Naive thymus-derived CD8-positive, alpha-beta T cell (primary cell): ENCODE measurements at places on chromosomes 5 and 9.

DNA sequence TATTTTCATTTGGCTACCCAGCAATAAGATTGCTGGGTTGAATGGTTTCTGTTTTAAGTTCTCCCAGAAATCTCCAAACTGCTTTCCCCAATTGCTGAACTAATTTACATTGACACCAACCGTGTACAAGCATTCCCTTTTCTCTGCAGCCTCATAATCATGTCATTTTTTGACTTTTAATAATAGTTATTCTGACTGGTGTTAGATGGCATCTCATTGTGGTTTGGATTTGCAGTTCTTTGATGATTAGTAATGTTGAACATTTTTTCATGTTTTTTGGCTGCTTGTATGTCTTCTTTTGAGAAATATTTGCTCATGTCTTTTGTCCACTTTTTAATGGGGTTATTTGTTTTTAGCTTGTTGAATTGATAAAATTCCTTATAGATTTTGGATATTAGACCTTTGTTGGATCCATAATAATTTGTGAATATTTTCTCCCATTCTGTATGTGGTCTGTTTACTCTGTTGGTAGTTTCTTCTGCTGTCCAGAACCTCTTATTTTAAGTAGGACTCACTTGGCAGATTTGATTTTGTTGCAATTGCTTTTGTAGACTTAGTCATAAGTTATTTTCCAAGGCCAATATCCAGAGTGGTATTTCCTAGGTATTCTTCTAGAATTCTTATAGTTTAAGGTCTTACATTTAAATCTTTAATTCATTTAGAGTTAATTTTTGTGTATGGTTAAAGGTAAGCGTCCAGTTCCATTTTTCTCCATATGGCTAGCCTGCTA, 793.7 kb downstream of the BRINP1 start:
- no peaks in the 10 kb centered on the region for H3K36me3 ChIP-seq
- H3K27ac ChIP-seq, result no peak overlapping the region
- H3K4me3 ChIP-seq, result no peak overlapping the region
- no peaks in the 10 kb centered on the region for H3K4me1 ChIP-seq
- H3K27me3 ChIP-seq, result no peaks in the 10 kb centered on the region
- no peak for DNase-seq

GRCh38 chr9:35001803-35002502, 12.4 kb downstream of the DNAJB5 start:
- H3K27me3 ChIP-seq, result no peaks in the 10 kb centered on the region
- no peak overlapping the region for H3K27ac ChIP-seq
- no peaks in the 10 kb centered on the region for H3K36me3 ChIP-seq

GRCh38 chr5:43236653-43237355, 44.8 kb downstream of the NIM1K start:
- H3K4me3 ChIP-seq, result no peak overlapping the region
- no peak for DNase-seq
- peaks cover 2% of the 10 kb centered on the region for H3K27me3 ChIP-seq
- H3K4me1 ChIP-seq, result no peaks in the 10 kb centered on the region
- no peak overlapping the region for H3K27ac ChIP-seq

DNA sequence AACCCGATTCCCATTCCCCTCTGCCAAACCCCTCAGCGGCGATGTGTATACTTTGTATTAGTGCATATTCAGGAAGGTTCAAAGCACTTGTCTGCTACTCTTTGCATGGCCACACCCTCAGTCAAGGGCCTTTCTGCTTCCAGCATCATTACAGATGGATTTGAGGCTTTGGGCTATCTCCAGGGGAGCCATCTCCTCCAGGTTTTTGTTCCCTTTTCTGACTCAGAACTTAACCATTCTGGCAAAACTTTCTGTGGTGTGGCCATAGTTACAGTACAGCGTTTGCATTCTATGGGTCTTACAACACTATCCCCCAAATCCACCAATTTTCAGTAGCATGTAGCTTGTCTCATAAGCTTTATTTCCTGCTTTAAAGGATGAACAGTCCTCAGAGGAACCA, 36.0 kb upstream of the SVEP1 start:
- DNase-seq, result no peak
- H3K27ac ChIP-seq, result no peak overlapping the region
- peaks cover 4% of the 10 kb centered on the region for H3K27me3 ChIP-seq
- H3K4me3 ChIP-seq, result no peak overlapping the region
- H3K36me3 ChIP-seq, result no peaks in the 10 kb centered on the region

DNA sequence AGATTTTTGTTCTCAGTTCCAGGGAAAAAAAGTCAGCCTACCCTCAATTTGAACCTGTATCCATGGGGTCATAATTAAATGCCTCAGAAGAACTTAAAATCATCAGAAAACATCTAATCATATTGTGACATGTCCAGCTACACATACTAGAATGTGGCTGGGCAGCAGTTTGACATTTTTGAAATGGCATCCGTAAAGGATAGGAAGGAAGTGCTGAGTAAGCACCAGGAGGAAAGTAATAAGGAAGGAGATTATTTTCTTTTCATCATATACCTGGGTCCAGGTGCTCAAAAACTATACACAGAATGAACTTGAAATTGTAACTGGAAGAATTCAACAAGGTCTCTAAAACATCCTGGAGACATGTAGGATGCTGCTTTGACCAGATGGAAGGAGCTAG, 116.9 kb upstream of the RAI14 start:
- H3K4me3 ChIP-seq, result no peak overlapping the region
- no peak overlapping the region for H3K27ac ChIP-seq
- DNase-seq, result no peak
- no peaks in the 10 kb centered on the region for H3K4me1 ChIP-seq

- no peak overlapping the region for H3K27ac ChIP-seq
- no peaks in the 10 kb centered on the region for H3K27me3 ChIP-seq
- no peak for DNase-seq
- peaks cover 17% of the 10 kb centered on the region for H3K36me3 ChIP-seq
Measured at GRCh38 chr5:58477760-58478376, 13.4 kb upstream of the GAPT start.

DNA sequence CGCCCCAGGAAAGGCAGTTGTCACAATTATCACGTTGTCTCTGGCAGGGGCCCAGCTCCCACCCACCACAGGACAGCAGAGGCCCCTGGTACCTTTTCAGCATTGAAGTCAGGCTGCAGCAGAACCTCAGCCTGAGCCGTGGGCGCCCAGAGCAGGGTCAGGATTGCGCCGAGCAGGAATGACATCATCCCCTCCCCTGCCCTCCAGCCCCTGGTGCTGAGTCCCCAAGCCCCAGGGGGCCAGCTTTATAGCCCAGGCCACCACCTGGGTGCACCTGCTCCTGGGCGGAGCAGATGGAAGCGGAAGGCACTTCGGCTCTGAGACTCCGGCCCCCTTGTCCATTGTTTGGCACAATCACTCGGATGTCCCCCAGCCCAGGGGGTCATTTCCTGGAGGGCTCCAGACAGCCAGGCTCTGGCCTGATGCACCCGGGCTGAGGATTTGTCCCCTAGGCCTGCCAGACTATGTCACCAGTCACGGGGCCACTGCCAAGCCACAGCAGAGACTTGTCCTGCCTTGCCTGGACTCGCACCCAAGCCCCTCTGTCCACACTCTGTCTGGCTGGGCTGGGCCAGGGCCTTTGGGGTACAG, at the start of gene LCN15:
LCN15 (minus strand) TSS at position 218 of the 591 bp plus-strand sequence; CDS start at position 188, 30 bp downstream.
- no peaks in the 10 kb centered on the region for H3K4me1 ChIP-seq
- H3K36me3 ChIP-seq, result no peaks in the 10 kb centered on the region
- no peak within 1 kb of the TSS for H3K27ac ChIP-seq
- H3K27me3 ChIP-seq, result peaks cover 24% of the 10 kb centered on the region
- H3K4me3 ChIP-seq, result no peak within 1 kb of the TSS

DNA sequence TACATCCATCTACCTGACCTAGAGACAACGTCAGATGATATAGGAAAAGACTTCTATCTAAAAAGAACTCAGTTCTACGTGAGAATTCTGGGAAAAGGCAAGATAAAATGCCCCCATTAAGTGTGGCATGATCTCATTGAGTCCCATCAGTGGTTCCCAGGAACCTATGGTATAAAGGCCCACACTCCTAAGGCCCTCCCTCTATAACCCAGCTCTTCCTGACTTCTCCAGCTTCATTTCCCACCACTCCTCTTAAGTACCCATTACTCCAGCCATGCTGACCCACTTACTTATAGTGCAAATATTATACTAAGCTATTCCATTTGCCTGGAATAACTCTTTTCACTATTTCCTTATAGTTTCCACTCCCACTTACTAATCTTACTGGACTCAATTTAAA, 95.4 kb upstream of the NR5A1 start:
- H3K27me3 ChIP-seq, result peaks cover 5% of the 10 kb centered on the region
- no peak for DNase-seq
- no peaks in the 10 kb centered on the region for H3K36me3 ChIP-seq
- H3K4me1 ChIP-seq, result no peaks in the 10 kb centered on the region
- no peak overlapping the region for H3K4me3 ChIP-seq

- no peak overlapping the region for H3K4me3 ChIP-seq
- H3K36me3 ChIP-seq, result no peaks in the 10 kb centered on the region
- no peak overlapping the region for H3K27ac ChIP-seq
- H3K4me1 ChIP-seq, result peaks cover 8% of the 10 kb centered on the region
- no peaks in the 10 kb centered on the region for H3K27me3 ChIP-seq
Measured at GRCh38 chr5:178439493-178440180, 150.6 kb downstream of the COL23A1 start.

DNA sequence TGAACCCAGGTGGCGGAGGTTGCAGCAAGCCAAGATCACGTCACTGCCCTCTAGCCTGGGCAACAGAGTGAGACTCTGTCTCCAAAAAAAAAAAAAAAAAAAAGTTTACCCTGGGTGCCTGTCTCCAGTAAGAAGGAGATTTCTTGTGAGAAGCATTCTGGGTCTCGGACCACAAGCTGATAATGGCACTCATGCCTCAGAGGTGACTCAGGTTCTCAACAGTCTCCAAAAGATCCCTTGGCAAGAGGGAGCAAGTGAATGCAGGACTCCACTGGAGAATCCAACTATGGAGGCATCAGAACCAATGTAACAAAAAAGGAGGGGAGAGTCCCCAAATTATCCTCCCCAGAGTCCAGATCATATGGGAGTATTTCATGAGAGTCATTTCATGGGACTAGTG, 106.0 kb upstream of the LRRTM2 start:
- DNase-seq, result no peak
- peak overlapping the region; percentile 70 for H3K4me3 ChIP-seq
- H3K36me3 ChIP-seq, result peaks cover 2% of the 10 kb centered on the region
- no peaks in the 10 kb centered on the region for H3K27me3 ChIP-seq

- no peaks in the 10 kb centered on the region for H3K27me3 ChIP-seq
- H3K27ac ChIP-seq, result no peak overlapping the region
- H3K36me3 ChIP-seq, result no peaks in the 10 kb centered on the region
- DNase-seq, result no peak
- H3K4me3 ChIP-seq, result no peak overlapping the region
- H3K4me1 ChIP-seq, result peaks cover 4% of the 10 kb centered on the region
Measured at GRCh38 chr9:137311171-137311985, 9.3 kb upstream of the NRARP start.

GRCh38 chr5:76682387-76682786, 33.5 kb upstream of the F2R start:
- no peak for DNase-seq
- no peak overlapping the region for H3K4me3 ChIP-seq
- H3K36me3 ChIP-seq, result peaks cover 45% of the 10 kb centered on the region
- H3K27me3 ChIP-seq, result no peaks in the 10 kb centered on the region
- H3K27ac ChIP-seq, result no peak overlapping the region

DNA sequence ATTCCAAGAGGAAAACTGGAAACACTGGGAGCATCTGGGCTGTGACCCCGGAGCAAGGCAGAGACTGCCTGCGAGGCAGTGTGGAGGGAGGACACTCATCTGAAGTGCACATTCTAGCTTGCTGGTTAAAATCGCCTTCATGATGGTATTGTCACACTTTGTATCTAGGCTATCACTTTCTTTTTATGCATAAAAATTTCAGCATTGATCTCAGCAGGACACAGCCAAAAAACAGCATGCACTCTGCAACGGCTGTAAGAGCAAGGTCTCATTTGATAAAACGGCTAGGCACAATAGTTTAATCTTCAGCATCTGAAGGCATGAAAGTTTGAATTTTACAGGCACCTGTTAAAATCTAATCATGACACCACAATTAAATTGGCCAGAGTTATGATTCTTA, 110.8 kb upstream of the IRX1 start:
- no peak overlapping the region for H3K27ac ChIP-seq
- DNase-seq, result no peak
- no peaks in the 10 kb centered on the region for H3K4me1 ChIP-seq
- no peaks in the 10 kb centered on the region for H3K27me3 ChIP-seq
- H3K4me3 ChIP-seq, result no peak overlapping the region

DNA sequence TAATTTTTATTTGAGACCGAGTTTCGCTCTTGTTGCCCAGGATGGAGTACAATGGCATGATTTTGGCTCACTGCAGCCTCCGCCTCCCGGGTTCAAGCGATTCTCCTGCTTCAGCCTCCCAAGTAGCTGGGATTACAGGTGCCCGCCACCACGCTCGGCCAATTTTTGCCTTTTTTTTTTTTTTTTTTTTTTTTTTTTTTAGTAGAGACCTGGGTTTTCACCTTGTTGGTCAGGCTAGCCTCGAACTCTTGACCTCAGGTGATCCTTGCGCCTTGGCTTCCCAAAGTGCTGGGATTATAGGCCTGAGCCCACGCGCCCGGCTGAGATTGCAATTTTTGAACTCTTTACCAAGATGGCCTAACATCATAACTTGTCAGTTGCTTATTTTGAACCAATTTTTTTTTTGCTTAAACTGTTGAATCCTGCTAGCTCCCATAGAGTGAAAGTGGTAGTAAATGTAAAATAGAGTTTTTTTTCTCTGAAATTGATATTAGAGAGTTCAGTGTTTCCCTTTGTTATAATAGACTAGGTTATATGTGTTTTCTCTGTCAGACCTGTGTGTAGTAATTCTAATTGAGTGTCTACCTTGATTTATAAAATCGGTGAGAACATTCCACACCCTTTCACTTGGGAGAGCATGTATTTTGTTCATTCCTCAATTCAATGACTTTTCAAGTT, 3.8 kb downstream of the GPBP1 start:
- H3K4me3 ChIP-seq, result peak overlapping the region; percentile 99
- no peaks in the 10 kb centered on the region for H3K27me3 ChIP-seq
- H3K36me3 ChIP-seq, result no peaks in the 10 kb centered on the region
- DNase-seq, result no peak
- peak overlapping the region; percentile 73 for H3K27ac ChIP-seq

DNA sequence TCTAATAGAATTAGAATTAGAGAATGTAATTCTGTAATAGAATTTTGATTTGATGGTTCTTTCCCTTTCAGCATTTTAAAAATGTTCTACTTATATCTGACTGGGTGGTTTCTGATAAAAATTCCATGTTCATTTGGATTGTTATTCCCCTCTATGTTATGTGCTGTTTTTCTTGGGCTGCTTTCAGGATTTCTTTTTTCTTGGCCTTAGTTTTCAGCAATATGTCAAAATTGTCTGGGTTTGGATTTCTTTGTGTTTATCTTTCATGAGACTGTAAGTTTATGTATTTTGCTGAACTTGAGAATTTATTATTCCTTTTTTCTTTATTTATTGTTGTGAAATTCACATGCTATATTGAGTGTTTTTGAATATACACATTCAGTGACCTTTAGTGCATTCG, 189.1 kb downstream of the RANBP17 start:
- H3K4me3 ChIP-seq, result no peak overlapping the region
- no peaks in the 10 kb centered on the region for H3K4me1 ChIP-seq
- H3K27ac ChIP-seq, result no peak overlapping the region

DNA sequence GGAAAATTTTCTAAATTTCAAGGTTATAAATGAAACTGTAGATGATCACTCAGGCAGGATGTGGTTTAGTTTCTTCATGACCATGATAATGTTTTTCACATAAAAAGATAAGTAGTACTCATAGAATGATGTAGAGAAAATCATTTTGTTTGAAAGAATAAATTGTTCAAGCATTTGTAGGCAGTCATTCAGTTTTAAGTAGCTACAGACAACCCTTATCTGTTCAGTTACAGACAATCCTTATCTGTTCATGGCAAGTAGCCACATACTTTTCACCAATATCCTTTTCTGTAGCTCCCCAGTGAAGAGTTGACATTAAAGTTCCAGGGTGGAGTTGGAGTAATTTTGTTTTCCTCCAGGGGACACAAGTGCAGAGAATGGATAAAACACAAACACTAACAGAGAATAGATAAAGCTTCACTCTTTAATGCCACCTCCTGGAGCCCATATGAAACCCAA, 278.1 kb upstream of the TNC start:
- no peak overlapping the region for H3K27ac ChIP-seq
- no peak overlapping the region for H3K4me3 ChIP-seq
- H3K27me3 ChIP-seq, result peaks cover 12% of the 10 kb centered on the region
- H3K4me1 ChIP-seq, result no peaks in the 10 kb centered on the region
